ENCODE measurements at places on chromosomes 2 and 18. TPM values are rescaled to one million over a fixed set of nuclear protein-coding genes. Genes with fewer than 3 reads are reported as not detected.

RHBDD1 gene
- 62.0 TPM for total RNA-seq

DNA sequence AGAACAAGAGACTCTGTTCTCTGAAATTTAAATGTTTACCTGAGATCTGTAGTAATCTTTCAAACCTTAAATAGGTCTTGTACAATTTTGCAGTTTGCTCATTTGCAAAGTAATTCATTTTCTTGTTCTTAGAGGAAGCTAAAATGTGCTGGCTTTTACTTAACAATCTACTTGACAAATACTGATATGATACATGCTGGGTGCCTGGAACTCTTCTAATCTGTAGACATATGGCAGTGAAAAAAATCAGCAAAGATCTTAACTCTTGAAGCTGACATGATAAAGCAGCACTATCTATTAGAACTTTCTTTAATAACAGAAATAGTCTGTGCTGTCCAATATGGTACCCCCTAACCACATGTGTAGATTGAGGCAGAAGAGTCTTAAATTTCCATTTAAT, 1352.8 kb upstream of the SLC39A10 start:
- no peak overlapping the region for H3K27ac ChIP-seq
- DNase-seq, result no peak
- H3K4me1 ChIP-seq, result no peaks in the 10 kb centered on the region
- H3K27me3 ChIP-seq, result no peaks in the 10 kb centered on the region
- H3K36me3 ChIP-seq, result no peaks in the 10 kb centered on the region
- no peak overlapping the region for H3K4me3 ChIP-seq

ZSWIM2 gene
- not detected for total RNA-seq

DNA sequence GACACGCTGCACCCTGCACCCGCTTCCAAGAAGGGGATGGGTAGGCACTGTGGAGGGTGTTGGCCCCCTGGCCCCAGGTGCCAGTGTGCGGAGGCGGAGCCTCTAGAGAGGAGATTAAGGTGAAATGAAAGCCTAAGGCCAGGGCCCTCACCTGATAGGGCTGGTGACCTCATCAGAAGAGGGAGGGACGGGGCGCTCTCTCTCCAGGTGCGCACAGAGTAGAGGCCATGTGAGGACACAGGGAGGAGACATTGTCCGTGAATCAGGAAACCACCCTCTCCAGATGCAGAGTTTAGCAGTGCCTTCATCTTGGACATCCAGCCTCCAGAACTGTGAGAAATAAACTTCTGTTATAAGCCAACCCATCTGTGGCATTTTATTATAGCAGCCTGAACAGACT, 62.3 kb downstream of the PSMG2 start:
- no peaks in the 10 kb centered on the region for H3K27me3 ChIP-seq
- H3K36me3 ChIP-seq, result peaks cover 2% of the 10 kb centered on the region
- peaks cover 16% of the 10 kb centered on the region for H3K4me1 ChIP-seq
- H3K4me3 ChIP-seq, result no peak overlapping the region
- H3K27ac ChIP-seq, result peak overlapping the region; percentile 26

RESP18 gene
- total RNA-seq, result not detected

GTF2A1L gene
- 0.47 TPM for total RNA-seq

DNA sequence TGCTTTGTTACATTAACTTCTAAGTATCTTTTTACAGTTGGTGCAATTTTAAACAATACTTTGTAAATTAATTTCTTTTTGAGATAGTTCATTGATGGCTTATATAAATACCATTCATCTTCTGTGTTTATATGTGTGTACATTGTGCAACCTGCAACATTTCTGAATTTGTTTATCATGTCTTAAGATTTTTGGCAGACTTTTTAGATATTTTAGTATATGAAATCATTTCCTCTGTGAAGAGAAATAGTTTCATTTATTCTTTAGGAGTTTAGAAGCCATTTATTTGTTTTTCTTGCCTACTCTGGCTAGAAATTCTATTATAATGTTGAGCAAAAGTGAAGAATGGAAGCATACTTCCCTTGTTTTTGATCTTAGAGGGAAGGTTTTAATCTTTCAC, 337.8 kb upstream of the DSEL start:
- no peak overlapping the region for H3K27ac ChIP-seq
- no peak overlapping the region for H3K4me3 ChIP-seq
- no peaks in the 10 kb centered on the region for H3K36me3 ChIP-seq
- H3K27me3 ChIP-seq, result no peaks in the 10 kb centered on the region
- H3K4me1 ChIP-seq, result no peaks in the 10 kb centered on the region
- no peak for DNase-seq

DNA sequence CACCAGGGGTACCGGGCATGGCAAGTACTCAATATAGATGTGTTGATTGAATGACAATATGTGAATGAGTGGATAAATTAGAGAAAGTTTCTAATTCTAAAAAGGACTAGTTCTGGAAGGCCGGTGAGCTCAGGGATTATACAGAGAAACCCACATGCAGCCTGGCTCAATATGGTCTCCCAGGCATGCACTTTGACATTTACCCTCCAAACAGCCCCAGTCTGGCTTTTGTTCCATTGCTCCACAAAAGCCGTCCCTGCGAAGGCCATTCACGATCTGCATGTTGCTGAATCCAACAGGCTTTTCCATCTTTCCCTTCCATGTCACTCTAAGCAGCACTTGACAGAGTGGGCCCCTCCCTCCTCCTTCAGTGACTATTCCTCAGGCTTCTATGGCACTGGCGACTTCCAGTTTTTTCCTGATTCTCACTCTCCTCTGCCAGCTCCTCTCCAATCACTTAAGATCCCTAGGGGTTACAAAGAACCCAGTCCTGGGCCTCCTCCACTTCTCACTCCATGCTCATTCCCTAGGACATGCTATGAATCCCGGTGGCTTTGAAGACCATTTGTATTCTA, 266.7 kb downstream of the AFF3 start:
- no peaks in the 10 kb centered on the region for H3K27me3 ChIP-seq
- no peaks in the 10 kb centered on the region for H3K36me3 ChIP-seq
- H3K4me1 ChIP-seq, result no peaks in the 10 kb centered on the region
- H3K27ac ChIP-seq, result no peak overlapping the region

DNA sequence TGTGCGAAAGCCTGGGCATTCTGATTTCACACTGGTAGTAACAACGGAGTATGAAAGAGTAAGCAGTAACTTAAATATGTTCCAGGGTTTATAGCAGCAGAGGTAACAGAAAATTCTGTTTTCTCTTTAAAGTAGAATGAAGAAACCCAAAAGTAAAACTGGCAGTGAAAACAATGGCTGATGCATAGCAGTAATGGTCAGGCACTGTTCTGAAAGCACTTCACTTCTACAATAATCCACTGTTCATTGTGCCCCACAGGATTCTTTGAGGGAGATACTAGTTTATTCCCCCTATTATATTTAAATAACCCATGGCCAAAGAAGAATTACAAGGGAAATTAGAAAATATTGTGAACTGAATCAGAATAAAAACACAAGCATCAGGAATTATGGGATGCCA, 9.3 kb upstream of the DNAJC10 start:
- H3K27ac ChIP-seq, result no peak overlapping the region
- no peaks in the 10 kb centered on the region for H3K36me3 ChIP-seq
- no peaks in the 10 kb centered on the region for H3K27me3 ChIP-seq
- H3K4me3 ChIP-seq, result no peak overlapping the region
- no peaks in the 10 kb centered on the region for H3K4me1 ChIP-seq

DNA sequence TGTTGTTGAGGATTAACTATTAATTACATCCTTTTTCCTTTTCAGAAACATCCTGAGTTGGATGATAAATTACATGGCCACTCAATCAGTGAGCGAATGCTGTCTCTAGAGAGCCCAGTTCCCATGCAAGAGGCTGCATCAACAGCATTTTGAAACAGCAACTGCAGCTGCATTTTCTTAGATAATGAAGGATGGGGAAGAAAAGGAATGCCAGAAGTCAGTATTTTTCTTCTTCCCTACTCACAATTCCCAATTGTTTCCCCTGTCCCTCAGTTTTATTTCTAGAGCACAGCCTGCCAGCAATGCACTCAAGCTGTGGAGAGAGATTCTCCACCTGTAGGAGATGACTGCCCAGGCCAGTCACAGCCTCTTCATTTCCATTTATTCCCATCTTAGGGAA, 6.9 kb downstream of the SCN7A start:
- H3K36me3 ChIP-seq, result peaks cover 14% of the 10 kb centered on the region
- no peak for DNase-seq
- no peaks in the 10 kb centered on the region for H3K27me3 ChIP-seq
- H3K27ac ChIP-seq, result no peak overlapping the region
- H3K4me1 ChIP-seq, result peaks cover 17% of the 10 kb centered on the region

DNA sequence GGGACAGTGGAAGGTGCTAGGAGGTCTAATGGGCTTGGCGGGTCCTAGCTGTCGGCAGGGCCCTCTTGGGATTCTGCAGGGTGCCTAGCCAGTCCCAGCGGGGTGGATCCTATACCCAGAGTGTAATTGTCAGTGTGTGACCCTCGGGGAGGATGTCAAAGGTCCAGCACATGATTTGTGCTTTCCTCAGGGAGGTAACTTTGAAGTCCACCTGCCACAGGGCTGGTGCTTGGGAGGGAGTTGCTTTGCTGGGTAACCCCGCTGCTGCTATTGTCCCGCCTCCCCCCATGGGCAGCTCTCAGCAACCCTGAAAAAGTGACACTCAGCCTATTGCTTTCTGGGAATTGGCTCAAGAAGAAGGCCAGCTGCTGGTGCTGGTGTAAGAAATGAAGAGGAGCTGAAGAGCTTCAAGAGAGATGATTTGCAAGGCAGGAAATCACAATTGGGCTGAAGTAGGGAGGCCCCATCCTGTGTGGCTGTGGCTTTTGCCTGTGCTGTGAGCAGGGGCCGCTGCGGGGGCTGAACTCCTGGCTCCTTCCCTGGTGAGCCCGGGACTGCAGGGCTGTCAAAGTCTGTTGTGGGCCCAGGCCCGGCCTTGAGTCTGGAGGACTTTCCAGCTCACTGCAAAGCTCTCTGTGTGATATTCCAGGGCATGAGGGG, 36.4 kb downstream of the EMILIN2 start:
- H3K4me1 ChIP-seq, result peaks cover 6% of the 10 kb centered on the region
- H3K36me3 ChIP-seq, result no peaks in the 10 kb centered on the region
- H3K4me3 ChIP-seq, result no peak overlapping the region
- peak overlapping the region; percentile 83 for H3K27ac ChIP-seq
- no peaks in the 10 kb centered on the region for H3K27me3 ChIP-seq
- DNase-seq, result no peak

GRCh38 chr2:121128741-121129659, 156.0 kb downstream of the TFCP2L1 start:
- H3K4me1 ChIP-seq, result no peaks in the 10 kb centered on the region
- no peak overlapping the region for H3K4me3 ChIP-seq
- H3K27me3 ChIP-seq, result no peaks in the 10 kb centered on the region
- H3K27ac ChIP-seq, result no peak overlapping the region

DNA sequence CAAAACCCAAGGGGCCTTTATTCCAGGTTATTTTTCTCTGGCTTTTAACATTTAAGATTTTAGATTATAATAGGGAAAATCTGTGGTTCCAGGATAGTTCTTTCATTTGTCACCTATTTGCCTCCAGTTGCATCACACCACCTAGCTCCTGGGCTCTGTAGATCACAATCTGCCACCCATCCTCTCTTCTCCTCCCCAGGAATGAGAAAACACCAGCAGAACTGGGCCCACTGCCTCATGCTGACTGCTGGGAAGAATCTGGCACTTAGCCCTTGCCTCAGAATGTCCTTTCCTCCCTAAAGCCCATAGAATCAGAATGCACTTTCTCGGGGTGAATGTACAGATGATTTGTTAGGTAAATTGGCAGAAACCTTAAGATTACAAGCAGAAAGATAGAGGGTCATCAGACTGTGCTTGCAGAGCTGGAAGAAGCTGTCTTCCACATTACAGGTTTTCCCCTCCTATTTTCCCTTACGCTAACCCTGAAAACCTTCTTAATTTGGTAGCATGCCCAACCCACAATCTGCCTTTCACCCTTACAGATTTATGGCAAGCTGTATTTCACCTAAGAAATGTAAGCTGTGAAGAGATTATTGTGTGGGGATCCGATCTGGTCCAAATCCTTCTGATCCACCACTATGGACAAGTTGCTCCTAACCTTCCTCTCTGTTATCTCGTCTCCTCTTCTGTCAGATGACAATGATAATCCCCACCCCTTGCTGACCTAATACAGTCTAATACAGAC, 72.6 kb downstream of the LRRC30 start:
- DNase-seq, result no peak
- H3K4me1 ChIP-seq, result no peaks in the 10 kb centered on the region
- no peak overlapping the region for H3K4me3 ChIP-seq
- no peaks in the 10 kb centered on the region for H3K36me3 ChIP-seq

DNA sequence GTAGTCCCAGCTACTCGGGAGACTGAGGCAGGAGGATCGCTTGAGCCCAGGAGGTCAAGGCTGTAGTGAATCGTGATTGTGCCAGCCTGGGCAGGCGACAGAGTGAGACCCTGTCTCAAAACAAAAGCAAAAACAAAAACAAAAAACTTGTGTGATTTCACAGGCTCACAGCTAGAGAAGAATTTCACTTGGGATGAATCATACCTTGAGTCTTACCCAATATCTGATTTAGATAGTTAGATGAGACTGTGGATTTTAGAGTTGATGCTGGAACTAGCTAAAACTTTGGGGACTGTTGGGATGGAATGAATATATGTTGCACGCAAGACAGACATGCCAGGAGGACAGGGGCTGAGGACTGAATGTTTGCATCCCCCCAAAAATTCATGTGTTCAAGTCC, 4.4 kb downstream of the ANKRD29 start:
- peaks cover 56% of the 10 kb centered on the region for H3K27me3 ChIP-seq
- DNase-seq, result no peak
- H3K36me3 ChIP-seq, result no peaks in the 10 kb centered on the region
- no peak overlapping the region for H3K4me3 ChIP-seq
- no peak overlapping the region for H3K27ac ChIP-seq
- H3K4me1 ChIP-seq, result peaks cover 6% of the 10 kb centered on the region

GRCh38 chr2:236932831-236933361, 152.8 kb upstream of the COPS8 start:
- H3K4me3 ChIP-seq, result no peak overlapping the region
- H3K4me1 ChIP-seq, result peaks cover 5% of the 10 kb centered on the region
- no peaks in the 10 kb centered on the region for H3K36me3 ChIP-seq
- DNase-seq, result no peak
- H3K27ac ChIP-seq, result no peak overlapping the region
- H3K27me3 ChIP-seq, result no peaks in the 10 kb centered on the region

DNA sequence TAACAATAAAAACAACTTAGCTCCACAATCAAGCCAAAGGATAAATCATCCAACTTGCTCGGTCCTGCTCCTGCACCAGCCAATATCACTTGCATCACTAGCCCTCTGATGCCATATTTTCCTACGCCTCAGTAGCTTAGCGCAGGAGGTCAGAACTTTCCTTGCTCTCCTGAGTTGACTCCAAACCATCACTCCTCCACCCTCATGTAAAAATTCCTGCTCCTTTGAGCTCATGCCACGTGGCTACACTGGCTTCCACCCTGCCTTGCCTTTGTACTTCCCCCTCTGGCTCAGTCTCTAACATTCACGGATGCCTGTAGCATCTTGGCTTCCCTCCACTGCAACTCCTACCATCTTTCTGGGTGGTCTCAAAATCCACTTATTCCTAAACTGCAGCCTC, 25.2 kb downstream of the AAK1 start:
- no peaks in the 10 kb centered on the region for H3K27me3 ChIP-seq
- peaks cover 39% of the 10 kb centered on the region for H3K4me1 ChIP-seq
- H3K36me3 ChIP-seq, result peaks cover 1% of the 10 kb centered on the region

- no peaks in the 10 kb centered on the region for H3K27me3 ChIP-seq
- no peak overlapping the region for H3K27ac ChIP-seq
- no peak overlapping the region for H3K4me3 ChIP-seq
- H3K4me1 ChIP-seq, result no peaks in the 10 kb centered on the region
These were observed 123.0 kb downstream of the AGAP1 start for GRCh38 chr2:235616885-235617284.
